Activated CD4-positive, alpha-beta memory T cell treated with anti-CD3 and anti-CD28 coated beads for 36 hours (primary cell): ENCODE measurements at places on chromosomes 11 and 22. TPM values are rescaled to one million over a fixed set of nuclear protein-coding genes. Genes with fewer than 3 reads are reported as not detected.

Gene SH3BP1
- 97.6 TPM for total RNA-seq

DNA sequence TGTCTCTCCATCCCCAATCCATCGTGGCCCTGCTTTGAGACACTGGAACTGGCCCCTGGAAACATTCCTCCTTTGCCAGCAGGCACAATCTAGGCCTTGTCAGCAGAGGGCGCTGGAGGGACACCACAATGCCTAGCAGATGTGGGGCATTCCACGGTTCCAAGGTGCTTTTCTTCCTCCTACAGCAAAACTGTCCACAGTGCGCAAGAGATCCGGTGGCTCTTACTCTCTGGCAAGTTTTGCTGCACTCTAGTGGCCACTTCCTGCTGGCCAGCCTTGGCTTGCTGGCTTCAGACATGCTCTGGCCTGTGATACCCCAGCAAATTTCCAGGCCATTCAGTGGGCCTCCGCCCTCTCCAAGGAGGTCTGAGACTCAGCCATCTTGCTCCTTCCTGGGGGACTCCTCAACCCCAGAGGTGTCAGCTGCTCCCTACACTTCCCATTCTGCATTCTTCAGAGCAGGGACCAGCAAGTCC, 17.1 kb upstream of the RBM4B start:
- peak; percentile 91 for DNase-seq
- H3K4me1 ChIP-seq: no peaks in the 10 kb centered on the region
- H3K36me3 ChIP-seq: no peaks in the 10 kb centered on the region
- no peaks in the 10 kb centered on the region for H3K27me3 ChIP-seq

Gene PRG3
- total RNA-seq: not detected

DNA sequence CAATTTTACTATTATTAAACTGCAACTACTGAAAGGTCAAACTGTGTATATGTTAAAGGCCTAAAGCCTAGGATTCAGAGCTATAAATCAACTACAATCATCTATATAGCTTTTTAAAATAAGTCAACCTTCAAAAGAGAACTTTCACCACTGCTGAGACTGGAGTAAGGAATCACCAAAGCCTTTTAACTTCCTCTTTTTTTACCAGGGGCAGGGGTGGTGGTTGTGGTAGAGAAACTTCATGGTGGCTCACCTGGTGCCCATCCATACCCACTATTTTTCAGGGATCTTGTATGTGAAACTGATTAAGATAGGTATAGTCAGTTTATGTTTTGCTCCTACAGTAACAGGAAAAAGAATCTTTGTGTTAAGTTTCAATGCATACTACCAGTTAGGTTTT, 31.5 kb downstream of the TSG101 start:
- no peaks in the 10 kb centered on the region for H3K27me3 ChIP-seq
- peaks cover 4% of the 10 kb centered on the region for H3K4me1 ChIP-seq
- peaks cover 32% of the 10 kb centered on the region for H3K36me3 ChIP-seq

Gene CALCA
- not detected for total RNA-seq

Gene TRIM51
- not detected for total RNA-seq
